ENCODE measurements at places on chromosomes 7 and 10. TPM values are rescaled to one million over a fixed set of nuclear protein-coding genes. Genes with fewer than 3 reads are reported as not detected.

The TRIP6 gene
- total RNA-seq: 76.9 TPM

The ZNF277 gene
- 21.2 TPM for total RNA-seq

The RAB19 gene
- not detected for total RNA-seq

The ANKRD61 gene
- 0.19 TPM for total RNA-seq

The TRPV6 gene
- total RNA-seq: not detected

The TRPV5 gene
- total RNA-seq: 0.05 TPM

The ASIC3 gene
- total RNA-seq: 3.7 TPM

The WEE2 gene
- not detected for total RNA-seq

The NRG3 gene
- 0.16 TPM for total RNA-seq

The CUEDC2 gene
- 81.4 TPM for total RNA-seq

The PARD3 gene
- 43.1 TPM for total RNA-seq

The SPDYE9 gene
- total RNA-seq: not detected

The TRIM50 gene
- not detected for total RNA-seq

The FZD1 gene
- total RNA-seq: 14.3 TPM

The IFIT2 gene
- total RNA-seq: 1.9 TPM

Data from A375 (cell line).